Stimulated activated CD4-positive, alpha-beta T cell treated with anti-CD3 and anti-CD28 coated beads, Interleukin-12 subunit alpha, Interleukin-12 subunit beta, amount 100 ng/mL, for 24 hours (primary cell): ENCODE measurements at places on chromosomes 3 and 15.

DNA sequence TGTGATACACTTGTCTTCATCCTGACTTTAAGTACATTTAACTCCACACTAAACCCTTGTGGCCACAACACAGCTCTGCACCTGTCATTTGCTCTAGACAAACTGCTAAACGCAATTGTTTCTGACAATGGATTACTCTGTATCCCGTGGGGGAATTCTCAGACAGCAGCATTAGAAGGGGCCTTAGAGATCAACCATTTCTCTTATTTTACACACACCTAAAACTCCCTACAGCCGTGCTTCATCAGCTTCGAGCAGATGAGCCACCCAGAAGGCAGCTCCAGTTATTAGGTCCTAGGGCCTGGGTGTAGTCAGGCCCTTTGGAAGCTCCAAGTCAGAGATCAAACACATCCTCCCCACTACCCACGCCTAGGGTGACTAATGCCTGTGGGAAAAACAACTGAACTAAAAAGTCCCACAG, 1.3 kb upstream of the IL12A start:
- DNase-seq = no peak

DNA sequence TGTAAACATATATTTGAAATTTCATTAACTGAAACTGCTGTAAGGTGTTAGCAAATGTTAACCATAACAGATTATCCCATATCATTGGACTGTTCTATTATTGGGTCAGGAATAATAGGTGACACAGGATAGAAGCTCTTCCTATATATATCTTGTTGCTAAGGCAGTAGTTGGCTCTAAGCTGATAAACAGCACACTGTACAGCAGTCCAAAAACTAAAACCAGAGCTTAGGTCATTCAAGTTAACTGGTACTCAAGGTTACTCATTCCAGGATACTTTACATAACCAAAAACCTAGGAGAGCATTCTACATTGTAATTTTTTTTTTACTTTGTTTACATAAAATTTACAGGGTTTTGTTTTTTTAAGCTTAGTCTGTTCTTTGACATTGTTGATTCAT, 8.9 kb downstream of the DNAJC19 start:
- DNase-seq = no peak

DNA sequence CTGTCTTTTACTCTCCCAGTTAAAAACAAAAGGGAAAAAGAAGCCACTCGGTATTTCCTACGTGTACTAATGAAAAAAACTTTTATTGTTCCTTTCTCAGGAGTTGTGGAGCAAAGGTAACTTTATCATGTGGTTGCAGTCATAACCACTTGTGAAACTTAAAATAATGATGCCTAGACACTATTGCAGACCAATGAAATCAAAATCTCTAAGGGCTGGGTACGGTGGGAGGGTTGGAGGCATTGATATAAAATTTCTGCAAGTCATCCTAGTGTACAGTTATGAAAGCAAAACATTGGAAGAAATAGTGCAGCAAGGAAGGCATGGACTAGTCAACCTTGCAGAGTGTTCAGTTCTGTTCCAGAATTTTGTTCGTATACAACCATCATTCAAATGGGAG, 808.8 kb downstream of the TUSC7 start:
- DNase-seq = no peak

GRCh38 chr15:34754171-34754601, 612 bp downstream of the GJD2 start:
- DNase-seq = no peak

DNA sequence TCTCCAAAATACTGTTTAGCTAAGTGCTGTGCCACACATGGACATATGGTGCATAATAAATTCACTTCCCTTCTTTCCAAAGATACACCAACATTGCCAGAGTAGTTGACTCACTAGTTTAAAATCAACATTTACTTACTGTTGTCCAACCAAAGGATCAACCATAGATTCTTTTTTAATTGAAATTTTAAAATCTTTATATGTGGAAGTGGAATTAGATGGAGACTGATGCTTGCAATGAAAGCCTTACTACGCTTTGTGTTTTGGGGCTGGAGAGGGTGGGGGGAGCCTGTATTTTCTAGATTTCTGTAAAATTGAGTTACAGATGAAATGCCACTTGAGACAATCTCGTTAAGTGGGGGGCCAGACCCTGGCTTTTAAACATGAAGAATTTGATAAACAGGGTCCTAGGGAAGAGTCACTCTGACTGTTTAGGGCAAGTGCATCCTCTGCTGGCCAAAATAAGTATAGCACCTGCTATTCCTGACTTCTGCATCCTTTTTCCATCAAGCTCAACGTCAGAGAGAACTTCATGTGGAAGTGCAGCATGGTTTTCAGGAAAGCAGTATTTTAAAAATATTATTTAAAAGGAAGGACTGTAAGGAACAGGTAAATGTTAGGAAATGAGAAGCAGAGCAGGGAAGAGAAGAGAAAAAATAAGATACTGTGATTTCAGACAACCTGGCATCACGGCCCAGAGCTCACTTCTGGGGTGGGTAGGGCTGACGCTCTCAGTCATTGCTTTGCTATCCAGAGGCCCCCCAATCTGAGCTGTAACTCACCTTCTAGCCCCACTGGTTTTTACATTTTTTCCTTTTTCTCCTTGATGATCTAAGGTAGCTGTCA, 76.7 kb downstream of the BOC start:
- no peak for DNase-seq

DNA sequence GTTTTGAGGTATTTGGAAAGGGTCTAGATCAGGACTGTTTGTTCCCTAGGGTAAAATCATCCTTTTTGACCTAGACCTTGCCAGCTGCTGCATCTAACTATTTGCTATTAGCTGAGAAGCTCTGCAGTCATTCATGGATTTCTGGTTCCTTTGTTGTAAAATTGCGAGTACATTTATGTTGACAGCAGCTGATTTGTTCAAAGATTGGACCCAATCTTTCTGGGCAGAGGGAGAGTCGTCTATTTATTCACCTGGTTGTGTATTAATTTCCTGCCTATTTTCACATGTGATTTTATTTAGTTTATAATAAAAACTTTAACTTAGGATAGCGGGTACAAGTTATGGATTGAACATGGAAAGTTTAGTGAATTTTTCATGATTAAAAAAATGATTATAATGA, 236.3 kb downstream of the CNTN4 start:
- no peak for DNase-seq

GRCh38 chr15:92394309-92395097, 822 bp downstream of the ST8SIA2 start:
- DNase-seq = no peak

- no peak for DNase-seq
These were observed 6.9 kb upstream of the CX3CR1 start for GRCh38 chr3:39286771-39287170.

DNA sequence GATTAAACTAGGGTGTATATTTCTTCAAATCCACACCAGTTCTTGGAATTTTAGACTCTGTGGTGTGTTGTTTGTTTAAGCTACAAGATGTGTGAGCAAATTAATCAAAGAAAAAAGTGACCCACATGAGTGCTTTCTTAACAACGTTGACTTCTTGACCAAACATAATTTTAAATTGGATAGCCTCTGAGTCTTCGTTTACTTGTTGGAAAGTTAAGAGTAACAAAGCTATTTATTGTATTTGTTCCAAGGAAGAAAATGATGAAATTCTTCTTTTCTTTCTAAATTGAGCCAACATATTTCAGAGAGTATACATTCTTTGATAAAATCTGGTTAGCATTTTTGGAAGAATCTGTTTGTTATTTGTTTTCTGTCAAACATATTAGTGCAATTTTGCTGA, 99.9 kb upstream of the IGSF10 start:
- no peak for DNase-seq

DNA sequence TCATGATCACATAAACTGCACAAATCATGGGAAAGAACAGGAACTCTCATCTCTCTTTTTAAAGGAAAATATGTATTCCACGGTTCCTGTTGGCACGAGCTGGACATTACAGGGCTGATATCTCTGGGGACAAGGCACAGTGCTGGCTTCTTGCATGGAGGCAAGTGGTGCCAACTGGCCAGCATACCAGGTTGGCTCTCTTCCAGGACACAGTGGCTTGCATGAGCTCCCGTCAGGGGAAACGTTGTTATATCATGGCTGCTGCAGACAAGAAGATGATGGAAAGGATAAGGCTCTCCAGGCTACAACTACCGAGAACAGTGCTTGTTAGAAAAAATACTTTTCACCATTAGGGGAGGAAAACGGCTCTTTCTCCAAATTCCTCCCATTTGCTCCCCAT, 283.9 kb downstream of the RORA start:
- no peak for DNase-seq

DNA sequence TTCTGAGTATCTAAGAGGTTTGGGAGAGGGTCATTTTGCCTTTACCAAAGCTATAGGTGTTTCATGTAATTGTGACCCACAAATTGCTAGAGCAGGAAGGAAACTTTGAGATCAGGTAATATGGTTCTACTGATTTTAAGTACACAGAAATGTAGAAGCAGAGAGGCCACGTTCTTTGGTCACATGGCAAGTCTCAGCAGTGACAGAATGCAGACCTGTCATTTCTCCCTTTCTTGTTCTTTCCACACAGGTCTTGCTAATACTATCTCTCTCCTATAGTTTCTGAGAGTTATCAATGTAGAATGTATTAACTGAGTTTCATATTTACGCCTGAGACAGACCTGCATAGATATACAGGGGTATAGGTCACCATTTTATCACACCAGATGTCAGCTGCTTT, 10.9 kb upstream of the RTP1 start:
- no peak for DNase-seq

GRCh38 chr3:96083610-96084009, 730.8 kb upstream of the EPHA6 start:
- no peak for DNase-seq

DNA sequence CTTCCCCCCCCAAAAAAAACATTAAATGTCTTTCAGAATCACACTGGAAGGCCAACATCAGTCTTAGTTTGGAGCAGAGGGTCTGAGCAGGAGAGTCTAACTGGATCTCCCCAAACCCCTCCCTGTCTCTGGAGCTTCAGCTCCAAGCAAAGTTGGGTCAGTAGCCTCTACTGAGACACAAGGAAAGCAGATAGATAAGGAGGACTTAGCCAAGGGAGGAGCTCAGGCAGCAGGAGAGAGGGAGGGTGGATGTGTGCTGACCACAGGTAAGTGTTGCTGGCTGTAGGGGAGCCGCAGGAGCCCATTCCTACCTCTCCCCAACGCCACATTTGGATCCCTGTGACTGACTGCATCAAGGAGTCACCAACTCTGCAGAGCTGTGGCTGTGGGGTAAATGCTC, 7.0 kb downstream of the PLCB2 start:
- DNase-seq = no peak

GRCh38 chr3:113293348-113293747, 82.0 kb downstream of the BOC start:
- no peak for DNase-seq

DNA sequence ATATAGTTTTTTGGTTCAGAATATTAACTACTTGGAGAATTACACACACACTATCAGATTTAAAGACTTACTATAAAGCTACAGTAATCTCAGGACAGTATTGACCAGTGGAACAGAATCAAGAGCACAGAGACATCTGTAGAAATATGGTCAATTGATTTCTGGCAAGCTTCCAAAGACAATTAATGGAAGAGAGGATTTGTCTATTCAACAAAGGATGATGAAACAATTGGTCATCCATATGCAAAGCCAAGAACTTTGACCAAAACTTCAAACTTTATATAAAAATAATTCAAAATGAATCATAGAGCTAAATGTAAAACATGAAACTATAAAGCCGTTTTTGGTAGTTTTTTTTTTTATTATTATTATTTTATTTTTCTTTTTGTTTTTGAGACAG, 29.8 kb upstream of the MB21D2 start:
- no peak for DNase-seq

DNA sequence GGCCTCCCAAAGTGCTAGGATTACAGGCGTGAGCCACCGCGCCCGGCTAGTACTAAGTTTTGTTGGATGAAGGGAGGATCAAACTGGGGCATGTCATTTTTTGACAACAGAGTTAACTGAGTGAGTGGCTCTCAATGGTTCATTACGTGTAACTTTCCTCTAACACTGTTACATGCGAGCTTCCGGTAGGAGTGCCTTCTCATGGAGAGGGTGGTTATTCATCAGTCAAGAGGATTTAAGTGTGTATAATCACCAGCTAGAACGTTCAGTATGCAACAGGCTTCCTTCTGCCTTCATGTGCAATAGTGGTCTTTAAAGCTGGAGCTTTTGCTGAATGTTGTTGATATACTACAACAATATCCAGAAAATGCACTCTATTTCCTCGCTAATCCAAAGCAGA, 19.1 kb upstream of the GOLGA8A start:
- no peak for DNase-seq

DNA sequence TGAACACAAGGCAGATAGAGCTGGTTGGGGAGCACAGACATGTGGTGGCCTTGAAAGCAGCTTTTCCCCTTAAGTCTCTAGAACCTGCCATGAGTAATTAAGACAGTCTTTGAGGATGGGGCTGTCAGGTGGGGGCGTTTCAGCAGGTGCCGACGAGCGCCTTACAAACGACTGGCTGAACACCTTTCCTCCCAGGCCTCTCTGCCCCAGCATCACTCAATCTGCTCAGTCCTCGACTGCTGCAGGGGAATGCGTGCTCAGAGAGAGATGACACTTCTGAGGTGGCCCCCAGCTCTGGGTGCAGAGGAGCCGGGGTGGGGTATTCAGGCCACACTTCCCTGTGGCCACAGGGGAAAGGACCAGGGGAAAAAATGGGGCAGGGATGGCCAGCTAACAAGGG, 8.1 kb upstream of the NCKIPSD start:
- no peak for DNase-seq

DNA sequence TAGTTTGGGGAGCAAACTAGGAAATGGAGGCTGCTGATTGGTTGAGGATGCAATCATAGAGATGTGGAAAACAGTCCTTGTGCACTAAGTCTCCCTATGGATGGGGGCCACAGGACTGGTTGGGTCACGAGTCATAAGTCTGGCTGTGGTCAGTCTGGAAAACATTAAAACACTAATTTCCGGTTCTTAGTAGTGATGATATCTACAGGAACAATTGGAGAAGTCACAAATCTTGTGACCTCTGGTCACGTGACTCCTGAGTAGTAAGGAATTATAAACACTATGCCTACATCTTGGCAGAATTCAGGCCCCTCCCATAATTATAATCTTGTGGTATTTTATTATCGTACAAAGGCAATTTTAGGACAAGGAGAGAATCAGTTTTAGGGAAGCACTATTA, 317.3 kb upstream of the ARPP21 start:
- no peak for DNase-seq

- no peak for DNase-seq
These were observed 68.6 kb downstream of the KAT2B start for GRCh38 chr3:20108869-20109268.

- DNase-seq = no peak
These were observed 2.1 kb downstream of the ZKSCAN7 start for GRCh38 chr3:44557074-44557473.

- no peak for DNase-seq
These were observed 58.8 kb downstream of the SLC6A6 start for GRCh38 chr3:14461006-14461747.

- DNase-seq = no peak
These were observed 21.9 kb downstream of the IDH3A start for GRCh38 chr15:78170848-78171773.

DNA sequence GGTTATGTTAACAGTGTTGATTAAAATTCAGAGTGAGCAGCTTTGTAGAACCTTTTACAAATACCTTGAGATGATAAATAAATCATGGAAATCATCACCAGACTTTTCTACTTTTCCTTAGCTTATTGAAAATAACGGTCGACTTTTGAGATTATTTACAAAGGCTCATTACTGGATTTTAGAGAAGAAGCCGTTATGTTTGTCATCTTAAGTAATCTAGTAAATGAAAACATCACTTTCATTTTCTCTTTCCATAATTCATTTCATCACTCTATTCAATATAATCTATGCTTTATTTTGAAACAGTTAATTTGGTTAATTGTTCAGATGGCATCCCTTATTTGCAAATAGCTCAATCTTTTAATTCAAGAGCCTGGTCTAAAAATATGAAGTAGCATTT, 3.6 kb downstream of the PLCL2 start:
- DNase-seq = no peak
